Hematopoietic multipotent progenitor cell treated with erythropoietin and hydrocortisone succinate and interleukin-3 and kit ligand, for 6 days (in vitro differentiated cells): ENCODE measurements at places on chromosomes 16 and 17.

DNA sequence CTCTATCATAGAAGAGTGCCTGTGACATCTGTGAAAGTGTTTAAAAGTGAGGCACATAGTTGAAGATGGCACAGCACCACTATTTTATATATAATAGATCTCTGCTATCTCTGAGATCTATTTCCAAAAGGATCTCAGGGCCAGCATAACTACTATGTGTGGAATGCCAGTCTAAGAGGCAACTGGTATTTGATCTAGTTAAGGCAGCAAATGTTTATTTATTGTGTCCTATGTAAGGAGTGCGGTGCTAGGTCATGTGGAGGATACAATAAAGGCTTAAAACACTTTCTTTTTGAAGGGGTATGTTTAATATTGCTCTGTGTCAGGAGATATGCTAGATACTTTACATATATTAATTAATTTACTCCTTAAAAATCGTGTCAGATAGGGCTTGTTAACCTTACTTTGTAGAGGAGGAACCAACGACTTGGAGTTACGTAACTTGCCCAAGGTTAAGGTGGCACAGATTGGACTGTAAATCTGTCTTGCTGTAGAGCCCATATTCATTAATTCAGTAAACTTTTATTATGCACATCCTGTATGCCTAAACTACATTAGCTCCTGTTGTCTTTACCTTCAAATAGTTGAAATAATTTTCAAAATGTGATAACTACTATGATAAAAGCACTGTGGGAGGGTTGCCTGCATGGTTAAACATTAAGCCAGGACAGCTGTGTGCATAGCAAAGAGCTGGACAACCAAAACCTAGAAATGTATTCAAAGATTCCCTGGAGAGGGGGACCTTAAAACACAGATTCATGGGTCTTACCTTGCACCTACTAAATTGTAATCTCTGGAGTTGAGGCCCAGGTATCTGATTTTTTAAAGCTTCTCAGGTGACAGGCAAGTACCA lies 83.3 kb downstream of the NLK start:
- no peak for DNase-seq

GRCh38 chr17:37823996-37824395 lies 79.1 kb upstream of the HNF1B start:
- no peak for DNase-seq

- DNase-seq, result peak; percentile 84
Observed at GRCh38 chr17:42673885-42674754, 2.7 kb downstream of the PLEKHH3 start.

DNA sequence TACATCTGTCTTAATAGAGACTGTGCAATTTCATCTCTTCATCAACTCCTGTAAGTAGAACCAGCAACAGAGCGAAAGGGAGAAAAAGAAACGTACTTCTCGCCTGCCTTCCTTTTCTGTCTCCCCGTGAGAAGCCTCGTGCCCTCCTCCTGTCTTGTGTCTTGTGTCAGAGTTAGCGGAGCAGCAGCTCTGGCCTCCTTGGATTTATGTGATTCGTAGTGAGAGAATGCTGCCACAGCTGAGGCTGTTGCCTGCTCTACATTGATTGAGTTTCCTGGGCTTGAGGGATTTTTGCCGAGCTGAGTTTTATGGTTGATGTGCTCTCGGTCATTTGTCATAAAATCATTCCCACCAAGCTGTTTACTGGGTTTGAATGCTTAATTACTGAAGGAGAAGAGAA lies 579.1 kb upstream of the RBFOX1 start:
- DNase-seq, result no peak

- no peak for DNase-seq
Observed at GRCh38 chr17:55299162-55299838, 34.5 kb downstream of the HLF start.
